ENCODE measurements at places on chromosomes 3 and 15. TPM values are rescaled to one million over a fixed set of nuclear protein-coding genes. Genes with fewer than 3 reads are reported as not detected.

Gene TMEM45A
- 6.0 TPM for total RNA-seq

Gene CCR1
- total RNA-seq: 8.7 TPM

Gene CPEB1
- 0.61 TPM for total RNA-seq

Gene GPR62
- total RNA-seq: not detected

Gene GOLGA8T
- not detected for total RNA-seq

Gene FGF12
- 0.35 TPM for total RNA-seq

Gene SCAANT1
- total RNA-seq: not detected

Gene BMF
- total RNA-seq: 28.7 TPM

Gene FANCD2OS
- not detected for total RNA-seq

Gene CD80
- 1.0 TPM for total RNA-seq

Gene SLCO2A1
- total RNA-seq: 34.3 TPM

Gene WDR72
- 0.19 TPM for total RNA-seq

Gene CDC25A
- total RNA-seq: 6.9 TPM

Gene BFSP2
- total RNA-seq: not detected

Gene FBLN2
- total RNA-seq: 48.9 TPM

Gene ZBTB47
- 12.4 TPM for total RNA-seq
